Upper lobe of left lung (tissue), 6 donors: ENCODE measurements at places on chromosomes 5 and 9. TPM values are rescaled to one million over a fixed set of nuclear protein-coding genes. Genes with fewer than 3 reads are reported as not detected.

Gene LCN10
- 3.2 TPM for total RNA-seq

Gene ADAMTS13
- 1.4 TPM for total RNA-seq

Gene PCDHGB4
- 3.1 TPM for total RNA-seq

Gene NTNG2
- 3.1 TPM for total RNA-seq

Gene IL7R
- 97.4 TPM for total RNA-seq

Gene GTF3C4
- 14.3 TPM for total RNA-seq

Gene ARL14EPL
- total RNA-seq, result not detected

Gene MCCC2
- total RNA-seq, result 28.0 TPM

Gene ECSCR
- 26.9 TPM for total RNA-seq

Gene SLC1A3
- total RNA-seq, result 22.4 TPM

Gene RNF180
- total RNA-seq, result 5.0 TPM

Gene RPS14
- 1,959 TPM for total RNA-seq

Gene MRPL50
- total RNA-seq, result 12.2 TPM

Gene SPATA31C1
- total RNA-seq, result not detected

Gene GPR150
- total RNA-seq, result 0.74 TPM

Gene GNA14
- 6.0 TPM for total RNA-seq

Gene SPATA31A3
- total RNA-seq, result not detected

Gene PDE6A
- total RNA-seq, result not detected

Gene ODF2
- 18.2 TPM for total RNA-seq

Gene NFX1
- total RNA-seq, result 39.3 TPM

Gene PCDHGA7
- 2.3 TPM for total RNA-seq

Gene DOCK8
- 83.9 TPM for total RNA-seq

Gene TMC1
- not detected for total RNA-seq

Gene PCDHGB2
- total RNA-seq, result 2.4 TPM

Gene NACC2
- 23.8 TPM for total RNA-seq

Gene IFNK
- not detected for total RNA-seq

Gene ARAP3
- total RNA-seq, result 41.7 TPM

Gene LCN12
- total RNA-seq, result 2.3 TPM

Gene SLC6A7
- total RNA-seq, result not detected
